Hematopoietic multipotent progenitor cell (in vitro differentiated cells): ENCODE measurements at places on chromosomes 13 and 19. TPM values are rescaled to one million over a fixed set of nuclear protein-coding genes. Genes with fewer than 3 reads are reported as not detected.

- DNase-seq: no peak
Measured at GRCh38 chr13:77863144-77863543, 55.5 kb downstream of the EDNRB start.

DNA sequence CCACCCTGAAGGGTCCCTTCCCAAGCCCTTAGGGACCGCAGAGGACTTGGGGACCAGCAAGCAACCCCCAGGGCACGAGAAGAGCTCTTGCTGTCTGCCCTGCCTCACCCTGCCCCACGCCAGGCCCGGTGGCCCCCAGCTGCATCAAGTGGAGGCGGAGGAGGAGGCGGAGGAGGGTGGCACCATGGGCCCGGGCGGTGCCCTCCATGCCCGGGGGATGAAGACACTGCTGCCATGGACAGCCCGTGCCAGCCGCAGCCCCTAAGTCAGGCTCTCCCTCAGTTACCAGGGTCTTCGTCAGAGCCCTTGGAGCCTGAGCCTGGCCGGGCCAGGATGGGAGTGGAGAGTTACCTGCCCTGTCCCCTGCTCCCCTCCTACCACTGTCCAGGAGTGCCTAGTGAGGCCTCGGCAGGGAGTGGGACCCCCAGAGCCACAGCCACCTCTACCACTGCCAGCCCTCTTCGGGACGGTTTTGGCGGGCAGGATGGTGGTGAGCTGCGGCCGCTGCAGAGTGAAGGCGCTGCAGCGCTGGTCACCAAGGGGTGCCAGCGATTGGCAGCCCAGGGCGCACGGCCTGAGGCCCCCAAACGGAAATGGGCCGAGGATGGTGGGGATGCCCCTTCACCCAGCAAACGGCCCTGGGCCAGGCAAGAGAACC, 1.5 kb downstream of the EGLN2 start:
- DNase-seq: no peak

DNA sequence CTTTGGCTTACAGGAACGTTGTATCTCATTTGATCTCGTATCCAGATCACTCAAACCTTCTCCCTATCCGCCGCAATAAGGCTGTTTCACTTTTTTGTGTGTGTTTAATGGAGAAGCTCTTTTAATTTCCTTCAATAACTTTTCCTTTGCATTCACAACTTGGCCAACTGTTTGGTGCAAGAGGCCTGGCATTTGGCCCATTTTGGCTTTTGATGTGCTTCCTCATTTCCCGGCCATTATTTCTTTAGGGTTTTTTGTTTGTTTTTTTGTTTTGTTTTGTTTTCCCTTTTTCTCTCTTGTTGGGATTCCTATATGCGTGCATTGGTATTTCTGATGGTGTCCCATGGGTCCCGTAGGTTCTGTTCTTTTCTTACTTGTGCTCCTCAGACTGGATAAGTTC, 6.1 kb upstream of the UPF3A start:
- DNase-seq: peak; percentile 25

DNA sequence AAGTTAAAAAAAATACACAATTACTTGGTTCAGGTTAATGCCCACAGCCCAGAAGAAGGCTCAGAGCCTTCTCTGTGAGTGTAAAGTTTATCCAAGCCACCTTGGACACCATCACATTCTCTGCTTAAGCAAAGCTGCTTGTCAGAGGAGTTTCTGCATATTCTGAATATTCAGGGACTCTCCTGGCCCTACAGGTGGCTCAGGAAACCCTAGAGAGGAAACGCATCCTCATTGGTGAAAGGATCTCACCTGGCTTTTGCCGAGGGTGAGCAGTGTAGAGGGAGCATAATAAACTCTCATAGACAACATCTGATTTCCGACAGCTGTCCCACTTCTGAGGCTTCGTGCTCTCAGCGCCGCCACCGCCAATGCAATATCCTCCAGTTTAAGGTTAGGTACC, 239.9 kb upstream of the TSHZ3 start:
- DNase-seq: no peak

- DNase-seq: peak; percentile 13
Measured at GRCh38 chr13:21242236-21242635, 65.8 kb downstream of the MRPL57 start.

GRCh38 chr13:31540281-31540680, 199.0 kb upstream of the RXFP2 start:
- DNase-seq: no peak

GRCh38 chr13:104580931-104581330, 1514.7 kb upstream of the SLC10A2 start:
- no peak for DNase-seq

DNA sequence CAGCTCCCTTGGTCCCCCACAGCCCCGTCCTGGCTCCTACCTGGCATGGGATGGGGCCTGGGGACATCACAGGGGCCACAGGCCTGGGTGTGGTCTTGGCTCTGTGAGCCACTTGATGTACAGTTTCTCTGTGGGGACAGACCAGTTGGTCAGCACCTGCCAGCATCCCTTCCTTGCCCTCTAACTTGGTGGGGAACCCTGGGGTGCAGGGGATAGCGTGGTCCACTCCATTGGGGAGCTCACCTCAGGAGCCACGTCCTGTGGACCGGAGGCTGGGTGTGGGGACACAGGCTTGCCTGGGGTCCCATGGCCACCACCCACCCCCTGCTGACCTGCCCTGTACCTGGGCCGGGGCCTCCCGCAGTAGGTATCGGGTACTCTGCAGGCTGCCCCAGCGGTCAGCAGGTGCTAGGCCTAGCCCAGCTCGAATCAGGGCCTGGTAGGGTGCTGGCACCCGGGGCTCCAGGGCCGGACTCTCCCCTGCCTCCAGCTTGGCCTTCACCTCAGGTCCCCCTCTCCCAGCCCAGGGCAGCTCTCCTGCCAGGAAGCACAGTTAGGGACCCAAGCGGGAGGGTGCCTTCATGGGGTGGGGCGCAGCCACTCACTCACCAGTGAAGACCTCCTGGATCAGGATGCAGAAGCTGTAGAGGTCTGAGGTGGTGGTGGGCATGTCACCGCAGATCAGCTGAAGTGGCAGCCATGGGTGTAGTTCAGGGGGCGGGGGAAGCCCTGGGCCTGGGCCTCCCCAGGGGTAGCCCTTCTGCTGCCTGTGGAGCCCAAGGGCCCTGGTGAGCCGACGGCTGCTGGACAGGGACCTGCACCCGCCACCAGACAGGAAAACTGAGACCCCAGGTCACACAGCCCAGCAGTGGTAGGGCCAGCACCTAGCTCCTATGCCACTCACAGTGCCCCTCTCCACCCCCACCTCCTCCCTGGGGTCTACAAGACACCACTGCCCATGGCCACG, 14.9 kb downstream of the ARHGAP33 start:
- DNase-seq: no peak

DNA sequence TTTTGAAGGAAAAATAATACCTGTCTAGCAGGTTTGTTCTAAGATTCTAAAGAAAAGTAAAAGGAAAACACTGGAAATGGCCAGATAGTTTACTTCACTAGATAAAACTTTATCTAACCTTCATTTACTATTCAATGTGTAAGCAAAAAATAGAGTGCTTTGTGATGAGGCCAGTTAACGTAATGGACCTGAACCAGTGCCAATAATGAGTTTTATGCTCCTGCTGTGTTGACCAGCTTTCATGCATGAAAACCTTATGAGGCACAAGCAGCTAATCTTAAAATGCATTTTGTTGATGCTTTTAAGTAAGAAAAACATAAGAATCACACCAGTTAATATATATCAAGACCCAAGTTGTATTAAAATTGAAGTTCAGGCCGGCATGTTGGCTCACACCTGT, 617.2 kb upstream of the GPC6 start:
- no peak for DNase-seq

DNA sequence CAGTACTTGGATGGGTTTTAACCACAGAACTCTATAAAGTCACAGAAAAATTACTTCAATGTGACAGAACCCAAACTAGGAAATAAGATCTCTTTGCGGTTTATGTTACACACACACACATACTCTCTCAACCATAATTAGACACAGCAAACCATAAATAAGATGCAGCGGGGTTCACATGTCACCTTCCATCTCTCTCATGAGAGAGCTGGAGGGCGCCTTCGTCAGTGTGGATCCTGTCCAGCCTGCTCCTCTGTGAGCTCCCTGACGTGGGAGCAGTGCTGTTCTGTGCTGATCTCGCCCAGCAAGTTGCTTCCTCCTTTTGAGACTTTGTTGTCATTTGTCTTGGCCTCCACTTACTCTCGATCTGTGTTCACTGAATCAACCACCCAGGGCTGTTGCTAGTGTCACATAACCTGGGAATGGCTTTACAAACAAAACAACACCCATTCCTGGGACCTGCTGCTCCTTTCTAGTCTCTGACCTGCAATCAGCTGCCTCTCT, 204.9 kb upstream of the KL start:
- peak; percentile 78 for DNase-seq

- no peak for DNase-seq
Measured at GRCh38 chr13:111123221-111123620, 8.1 kb downstream of the ARHGEF7 start.

DNA sequence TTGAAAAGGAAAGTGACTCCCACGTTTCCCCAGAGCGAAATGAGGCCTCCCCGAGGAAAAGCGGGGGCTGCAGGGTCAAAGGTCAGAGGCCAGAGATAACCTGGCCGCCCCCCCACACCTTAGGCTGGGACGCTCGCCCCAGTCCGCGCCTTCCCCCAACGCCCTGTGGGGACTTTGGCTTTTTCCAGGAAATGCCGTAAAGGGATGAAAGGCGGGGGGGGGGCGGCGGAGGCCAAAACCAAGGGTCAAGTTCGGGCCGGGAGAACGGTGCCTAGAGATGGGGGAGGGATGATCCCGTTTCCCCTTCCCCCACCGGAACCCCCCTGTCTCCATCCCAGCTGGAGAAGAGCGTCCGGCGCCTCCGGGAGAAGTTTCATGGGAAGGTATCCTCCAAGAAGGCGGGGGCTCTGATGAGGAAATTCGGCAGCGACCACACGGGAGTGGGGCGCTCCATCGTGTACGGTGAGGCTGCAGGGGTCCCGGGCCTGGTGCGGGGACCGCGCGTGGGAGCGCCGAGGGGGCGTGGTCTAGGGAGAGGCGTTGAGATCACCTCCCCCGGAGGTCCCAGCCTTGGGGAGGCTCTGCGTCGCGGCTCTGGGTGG, 575 bp downstream of the SHFL start:
- no peak for DNase-seq

DNA sequence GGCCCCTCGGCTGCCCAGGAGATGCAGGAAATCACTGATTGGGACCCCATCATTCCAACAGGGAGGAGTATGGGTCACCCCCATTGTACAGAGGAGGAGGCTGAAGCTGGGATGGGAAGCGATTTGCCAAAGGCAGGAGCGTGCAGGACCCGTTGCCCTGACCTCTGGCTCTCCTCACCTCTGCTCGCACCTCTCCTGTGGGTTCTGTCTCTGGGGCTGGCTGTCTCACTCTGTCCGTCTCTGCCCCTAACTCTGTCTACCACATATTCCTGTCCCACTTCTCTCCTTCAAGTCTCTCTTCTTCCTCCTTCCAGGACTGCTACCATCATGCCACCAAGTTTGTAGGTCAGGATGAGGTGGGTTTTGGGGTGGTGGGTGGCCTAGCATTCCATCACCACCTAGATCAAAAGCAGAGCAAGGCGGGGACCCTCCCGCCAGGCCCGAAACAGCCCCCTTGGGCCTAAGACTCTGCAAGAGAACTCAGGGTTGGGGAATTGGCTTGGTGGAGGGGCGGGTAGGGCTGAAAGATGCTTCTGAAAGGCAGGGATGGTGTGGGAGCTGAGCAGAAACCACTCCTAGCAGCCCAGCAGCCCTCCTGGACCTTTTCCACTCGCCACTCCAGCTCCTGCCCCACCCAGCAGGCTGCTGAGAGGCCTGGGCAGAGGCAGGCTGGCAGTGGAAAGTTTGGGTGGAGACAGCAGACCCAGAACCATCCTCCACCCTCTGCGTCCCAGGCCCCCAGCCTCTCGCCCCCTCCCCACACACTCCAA, 1.0 kb upstream of the LGALS7 start:
- DNase-seq: no peak

GRCh38 chr19:5473646-5474045, 18.4 kb downstream of the ZNRF4 start:
- no peak for DNase-seq

DNA sequence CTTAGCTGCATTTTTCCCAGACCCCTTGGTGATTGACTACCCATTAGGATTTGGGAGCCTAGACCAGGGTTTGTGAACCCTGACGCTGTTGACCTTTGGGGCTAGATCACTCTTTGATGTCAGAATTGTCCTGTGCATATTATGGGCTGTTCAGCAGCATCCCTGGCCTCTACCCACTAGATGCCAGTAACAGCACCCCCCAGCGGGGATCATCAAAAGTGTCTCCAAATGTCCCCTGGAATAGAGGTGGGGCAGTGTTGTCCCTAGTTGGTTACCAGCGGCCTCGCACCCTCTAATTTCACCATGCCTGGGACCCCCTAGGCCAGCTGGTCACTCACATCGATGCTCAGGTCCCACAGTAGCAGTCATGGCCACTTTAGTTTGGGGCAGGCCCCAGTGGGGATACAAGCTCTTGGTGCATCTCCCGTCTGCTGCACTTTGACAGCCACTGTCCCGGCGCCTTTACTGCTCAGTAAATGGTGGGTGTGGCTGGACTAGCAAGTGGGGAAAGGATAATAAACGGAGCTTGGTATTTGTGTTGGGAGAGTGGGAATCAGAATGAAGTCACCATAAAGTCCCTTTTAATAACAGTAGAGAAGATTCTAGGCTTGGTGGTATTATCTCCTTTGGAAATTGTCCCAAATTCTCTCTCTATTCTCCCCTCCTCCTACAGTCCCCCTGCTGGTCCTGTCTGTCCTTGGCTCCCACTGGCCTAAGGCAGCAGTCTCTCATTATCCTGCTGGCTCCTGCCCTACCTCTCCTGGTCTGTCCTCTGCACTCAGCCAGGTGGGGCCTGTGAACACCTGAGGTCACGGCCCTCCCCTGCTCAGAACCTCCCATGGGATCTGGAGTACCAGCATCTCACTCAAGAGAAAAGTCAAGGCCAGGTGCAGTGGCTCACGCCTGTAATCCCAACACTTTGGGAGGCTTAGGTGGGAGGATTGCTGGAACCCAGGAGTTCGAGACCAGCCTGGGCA, 80.6 kb downstream of the SIPA1L3 start:
- no peak for DNase-seq

DNA sequence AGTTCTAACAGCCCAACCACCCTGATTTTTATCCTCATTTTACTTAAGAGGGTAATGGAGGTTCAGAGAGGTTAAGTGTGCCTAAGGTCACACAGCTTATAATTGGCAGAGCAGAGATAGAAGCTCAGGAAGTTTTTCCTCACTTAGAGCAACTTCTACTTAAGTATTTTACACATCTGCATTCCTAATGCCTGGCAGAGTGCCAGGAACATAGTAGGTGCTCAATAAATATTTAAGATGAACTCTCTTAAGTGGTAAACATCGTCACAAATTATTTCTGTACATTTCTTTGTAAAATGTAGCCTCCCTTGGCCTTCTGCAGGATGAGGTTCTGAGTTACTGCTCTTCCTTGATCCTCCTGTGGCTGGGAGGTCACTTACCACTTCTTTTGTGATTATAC, 14.7 kb downstream of the FARP1 start:
- no peak for DNase-seq

GRCh38 chr13:77353995-77354394, 27.1 kb upstream of the MYCBP2 start:
- peak; percentile 56 for DNase-seq

GRCh38 chr13:105538346-105538745, 997.1 kb downstream of the EFNB2 start:
- no peak for DNase-seq

The F10 gene
- total RNA-seq: 0.27 TPM

The TEAD2 gene
- total RNA-seq: 0.27 TPM

The ZNF230 gene
- 2.4 TPM for total RNA-seq

The KISS1R gene
- total RNA-seq: 1.3 TPM

The TBXA2R gene
- 1.3 TPM for total RNA-seq

The EFNA2 gene
- total RNA-seq: not detected

The CATSPERD gene
- not detected for total RNA-seq
